Activated CD4-positive, alpha-beta memory T cell treated with anti-CD3 and anti-CD28 coated beads for 36 hours (primary cell): ENCODE measurements at places on chromosomes 1 and 21.

GRCh38 chr1:160004425-160004824 is 27.4 kb downstream of the PIGM start:
- H3K4me1 ChIP-seq, result no peaks in the 10 kb centered on the region
- H3K4me3 ChIP-seq, result no peak overlapping the region
- H3K27me3 ChIP-seq, result peaks cover 2% of the 10 kb centered on the region
- no peak overlapping the region for H3K27ac ChIP-seq
- no peaks in the 10 kb centered on the region for H3K36me3 ChIP-seq
- no peak for DNase-seq

DNA sequence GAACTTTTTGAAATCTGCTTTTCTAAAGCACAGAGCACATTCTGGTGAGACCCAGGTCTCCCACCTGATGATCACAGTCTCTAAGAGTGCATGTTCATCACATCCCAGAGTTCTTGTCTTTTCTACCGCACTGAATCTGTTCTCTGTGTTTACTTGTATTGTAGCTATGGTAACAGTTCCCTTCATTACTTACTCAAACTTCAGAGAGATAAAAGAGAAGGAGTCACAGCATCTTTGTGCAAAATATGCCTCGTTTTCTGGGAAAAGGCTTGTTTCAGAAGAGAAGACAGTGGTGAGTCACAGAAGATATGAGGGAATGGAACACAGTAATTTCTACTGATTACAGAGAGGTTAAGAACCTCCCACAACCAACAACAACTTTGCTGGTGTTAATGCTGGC is 580.6 kb downstream of the PLA2G4A start:
- no peak for DNase-seq
- no peak overlapping the region for H3K27ac ChIP-seq
- no peak overlapping the region for H3K4me3 ChIP-seq
- H3K4me1 ChIP-seq, result no peaks in the 10 kb centered on the region
- no peaks in the 10 kb centered on the region for H3K36me3 ChIP-seq

GRCh38 chr21:28513428-28513827 is 479.2 kb downstream of the LTN1 start:
- H3K27me3 ChIP-seq, result peaks cover 1% of the 10 kb centered on the region
- H3K4me3 ChIP-seq, result no peak overlapping the region
- no peaks in the 10 kb centered on the region for H3K36me3 ChIP-seq
- H3K4me1 ChIP-seq, result no peaks in the 10 kb centered on the region
- no peak overlapping the region for H3K27ac ChIP-seq

GRCh38 chr1:109508873-109509175 is 703 bp downstream of the AMIGO1 start:
- peaks cover 60% of the 10 kb centered on the region for H3K4me1 ChIP-seq
- peak overlapping the region; percentile 82 for H3K4me3 ChIP-seq
- H3K27ac ChIP-seq, result peak overlapping the region; percentile 36
- H3K36me3 ChIP-seq, result no peaks in the 10 kb centered on the region
- no peaks in the 10 kb centered on the region for H3K27me3 ChIP-seq

DNA sequence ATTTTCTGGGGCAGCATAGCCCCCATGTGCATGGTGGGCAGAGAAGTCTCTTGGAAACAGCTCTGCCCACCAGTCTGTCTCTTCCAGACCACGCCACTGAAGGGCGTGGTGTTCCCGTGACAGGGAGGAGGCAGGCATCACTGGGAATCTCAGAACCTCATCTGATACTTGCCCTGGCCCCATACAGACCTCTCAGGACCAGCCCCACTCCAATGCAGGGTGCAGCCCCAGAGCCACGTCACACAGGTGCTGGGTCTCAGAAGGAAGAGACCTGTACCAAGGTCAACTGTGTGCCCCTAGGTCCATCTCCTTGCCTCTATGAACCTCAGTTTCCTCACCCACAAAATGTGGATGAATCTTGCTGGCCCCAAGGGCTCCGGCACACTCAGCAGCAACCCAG is 7.3 kb downstream of the RAP1GAP start:
- H3K4me1 ChIP-seq, result peaks cover 10% of the 10 kb centered on the region
- H3K4me3 ChIP-seq, result no peak overlapping the region
- DNase-seq, result no peak

GRCh38 chr1:81512252-81513003 is 288.3 kb upstream of the ADGRL2 start:
- DNase-seq, result no peak
- no peaks in the 10 kb centered on the region for H3K36me3 ChIP-seq
- no peaks in the 10 kb centered on the region for H3K4me1 ChIP-seq
- no peak overlapping the region for H3K4me3 ChIP-seq

DNA sequence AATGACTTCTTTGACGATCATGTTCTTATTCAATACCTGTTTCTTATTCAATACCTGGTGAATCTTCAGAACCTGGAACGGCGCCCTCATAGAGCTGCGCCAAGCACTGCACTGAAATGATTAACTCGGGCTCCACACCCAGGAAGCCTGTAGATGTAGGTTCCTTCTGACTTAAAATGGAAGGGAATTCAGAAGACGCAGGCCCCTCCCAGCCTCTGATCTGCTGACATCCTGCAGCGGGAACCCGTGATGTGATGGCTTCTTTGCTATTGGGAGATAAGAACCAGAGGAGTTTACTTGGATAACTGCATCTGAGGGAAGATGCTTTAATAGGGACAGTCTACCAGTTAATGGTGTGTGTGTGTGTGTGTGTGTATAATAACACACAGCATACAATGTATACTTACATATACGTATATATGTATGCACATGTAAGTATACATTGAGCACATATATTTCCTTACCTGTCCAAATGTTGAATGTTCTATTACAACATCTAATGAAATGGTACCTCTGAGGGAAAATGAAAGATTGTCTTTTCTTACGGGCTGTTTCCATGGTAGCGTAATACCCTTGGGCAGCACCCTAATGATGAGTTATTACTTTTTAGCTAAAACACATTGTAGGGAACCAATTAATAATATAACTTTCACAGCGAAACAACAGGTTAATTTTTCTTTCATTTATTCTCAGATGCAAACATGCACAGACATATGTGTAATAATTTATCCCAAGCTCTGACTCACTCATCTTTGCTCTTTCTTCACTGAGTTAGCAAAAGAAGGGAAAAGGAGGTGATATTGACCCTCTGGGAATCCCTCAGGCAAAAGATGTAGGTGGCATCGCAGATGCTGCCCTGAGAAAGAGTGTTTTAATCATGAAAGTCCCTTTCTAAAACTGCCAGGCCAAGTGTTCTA is 379.8 kb downstream of the SIPA1L2 start:
- no peaks in the 10 kb centered on the region for H3K36me3 ChIP-seq
- H3K27ac ChIP-seq, result no peak overlapping the region
- peaks cover 28% of the 10 kb centered on the region for H3K27me3 ChIP-seq
- no peak overlapping the region for H3K4me3 ChIP-seq
- peaks cover 5% of the 10 kb centered on the region for H3K4me1 ChIP-seq
- DNase-seq, result no peak

- H3K27me3 ChIP-seq, result peaks cover 26% of the 10 kb centered on the region
- no peak overlapping the region for H3K27ac ChIP-seq
- no peak overlapping the region for H3K4me3 ChIP-seq
- H3K4me1 ChIP-seq, result no peaks in the 10 kb centered on the region
Observed at GRCh38 chr1:220824031-220824989, 37.6 kb downstream of the MTARC1 start.

DNA sequence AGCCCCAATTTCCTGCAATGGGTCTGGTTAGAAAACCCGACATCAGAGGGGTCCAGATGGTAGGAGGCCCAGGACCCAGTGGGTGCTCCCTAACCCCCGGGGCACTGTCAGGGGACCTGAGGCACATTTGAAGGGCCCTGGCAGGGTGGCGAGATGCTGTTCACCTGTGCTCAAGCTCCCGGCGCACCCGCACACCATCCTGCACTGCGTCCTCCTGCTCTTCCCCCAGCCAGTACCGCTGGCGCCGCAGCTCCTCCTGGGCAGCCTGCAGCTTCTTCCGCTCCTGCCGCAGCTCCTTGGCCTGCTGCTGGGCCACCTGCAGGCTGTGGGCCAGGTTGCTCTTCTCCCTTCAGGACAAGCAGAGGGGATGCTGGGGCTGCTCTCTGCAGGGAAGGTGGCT is 36.0 kb downstream of the RNU1-1 start:
- H3K4me3 ChIP-seq, result no peak overlapping the region
- no peaks in the 10 kb centered on the region for H3K27me3 ChIP-seq
- H3K4me1 ChIP-seq, result peaks cover 4% of the 10 kb centered on the region
- H3K36me3 ChIP-seq, result peaks cover 11% of the 10 kb centered on the region
- no peak overlapping the region for H3K27ac ChIP-seq

- no peaks in the 10 kb centered on the region for H3K4me1 ChIP-seq
- H3K36me3 ChIP-seq, result no peaks in the 10 kb centered on the region
- peaks cover 20% of the 10 kb centered on the region for H3K27me3 ChIP-seq
- no peak overlapping the region for H3K4me3 ChIP-seq
Observed at GRCh38 chr1:229882621-229883020, 184.4 kb upstream of the GALNT2 start.

DNA sequence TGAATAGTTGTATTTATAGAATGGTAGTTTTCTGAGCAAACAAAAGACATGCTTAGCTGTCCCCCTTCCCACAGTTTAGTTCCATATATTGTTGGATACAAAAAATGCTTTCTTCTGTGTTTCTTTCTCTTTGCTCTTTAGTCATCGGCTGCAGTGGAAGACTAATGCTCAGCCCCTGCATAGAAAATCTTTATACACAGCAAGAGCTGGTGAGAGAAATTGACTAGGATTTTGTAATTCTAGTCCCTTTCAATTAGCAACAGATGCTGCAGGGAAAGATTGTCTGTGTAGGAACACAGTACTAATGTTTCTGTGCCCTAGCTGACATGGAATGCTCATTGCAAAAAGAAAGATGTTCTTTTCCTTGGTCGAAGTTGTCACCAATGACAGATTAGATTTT is 200.9 kb downstream of the RPS6KC1 start:
- H3K4me1 ChIP-seq, result no peaks in the 10 kb centered on the region
- no peaks in the 10 kb centered on the region for H3K36me3 ChIP-seq
- DNase-seq, result no peak
- H3K27ac ChIP-seq, result no peak overlapping the region
- no peaks in the 10 kb centered on the region for H3K27me3 ChIP-seq

DNA sequence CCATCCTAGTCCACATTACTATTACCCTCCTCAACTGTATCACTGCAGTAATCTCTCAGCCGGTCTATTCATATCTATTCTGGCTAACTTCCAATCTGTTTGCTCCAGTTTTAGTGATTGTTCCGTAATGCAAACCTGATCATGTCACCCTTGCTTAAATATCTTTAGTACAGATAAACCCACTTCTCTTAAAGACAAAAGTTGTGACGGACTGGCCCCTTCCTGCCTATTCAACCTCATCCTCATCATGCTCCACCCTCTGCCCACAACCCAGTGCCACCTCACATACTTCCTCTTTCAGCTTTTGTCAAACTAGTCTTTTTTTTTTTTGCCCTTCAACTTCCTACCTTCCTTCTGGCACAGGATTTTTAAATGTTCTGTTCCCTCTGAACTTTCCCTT is 2.8 kb upstream of the C1orf162 start:
- DNase-seq, result peak; percentile 85
- H3K27me3 ChIP-seq, result no peaks in the 10 kb centered on the region
- no peak overlapping the region for H3K4me3 ChIP-seq
- H3K4me1 ChIP-seq, result peaks cover 31% of the 10 kb centered on the region

DNA sequence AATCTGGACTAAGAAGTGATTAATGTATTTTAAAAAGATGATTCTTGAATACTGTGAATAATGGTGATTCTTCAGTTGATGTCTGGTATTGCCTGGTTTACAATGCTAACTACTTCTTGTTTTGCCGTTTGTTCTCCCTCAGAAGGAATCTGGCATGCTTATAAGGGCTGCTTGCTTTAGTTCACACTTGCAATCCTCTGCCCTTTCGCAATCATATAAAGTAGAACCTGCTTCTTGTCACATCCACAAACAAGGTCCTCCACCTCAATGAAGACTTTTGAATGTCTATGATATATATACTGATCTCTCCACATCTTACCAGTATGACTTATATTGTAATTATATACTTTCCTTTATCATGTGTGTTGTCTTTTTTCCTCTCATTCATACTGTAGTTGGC is 92.6 kb downstream of the ADGRL4 start:
- DNase-seq, result no peak
- H3K4me1 ChIP-seq, result no peaks in the 10 kb centered on the region
- no peaks in the 10 kb centered on the region for H3K27me3 ChIP-seq
- H3K27ac ChIP-seq, result no peak overlapping the region

- no peak overlapping the region for H3K27ac ChIP-seq
- no peak overlapping the region for H3K4me3 ChIP-seq
- H3K36me3 ChIP-seq, result no peaks in the 10 kb centered on the region
- no peaks in the 10 kb centered on the region for H3K4me1 ChIP-seq
Observed at GRCh38 chr1:91282695-91283420, 121.8 kb downstream of the HFM1 start.

DNA sequence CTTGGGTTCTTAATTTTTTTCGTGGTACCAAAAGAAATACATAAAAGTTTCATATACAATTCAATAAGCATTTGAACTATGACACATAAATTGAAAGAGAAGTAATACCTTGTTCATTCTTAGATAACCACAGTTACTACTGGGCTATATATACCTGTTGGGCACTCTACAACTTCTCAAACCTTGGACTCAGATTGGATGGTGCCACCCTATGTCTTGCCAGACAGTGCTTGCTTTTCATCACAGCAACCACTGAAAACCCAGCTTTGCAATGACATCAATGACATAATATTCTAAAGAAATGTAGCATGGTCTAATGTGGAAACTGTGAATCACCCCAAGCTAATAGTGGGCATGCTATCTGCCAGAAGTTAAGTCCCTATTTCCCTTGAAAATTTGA is 62.8 kb upstream of the DPH5 start:
- no peak for DNase-seq
- H3K4me3 ChIP-seq, result no peak overlapping the region
- no peaks in the 10 kb centered on the region for H3K27me3 ChIP-seq
- no peak overlapping the region for H3K27ac ChIP-seq
- H3K4me1 ChIP-seq, result peaks cover 20% of the 10 kb centered on the region

- no peak for DNase-seq
- H3K4me3 ChIP-seq, result no peak overlapping the region
- no peaks in the 10 kb centered on the region for H3K36me3 ChIP-seq
- no peaks in the 10 kb centered on the region for H3K27me3 ChIP-seq
Observed at GRCh38 chr1:51543858-51544257, 24.8 kb upstream of the EPS15 start.

DNA sequence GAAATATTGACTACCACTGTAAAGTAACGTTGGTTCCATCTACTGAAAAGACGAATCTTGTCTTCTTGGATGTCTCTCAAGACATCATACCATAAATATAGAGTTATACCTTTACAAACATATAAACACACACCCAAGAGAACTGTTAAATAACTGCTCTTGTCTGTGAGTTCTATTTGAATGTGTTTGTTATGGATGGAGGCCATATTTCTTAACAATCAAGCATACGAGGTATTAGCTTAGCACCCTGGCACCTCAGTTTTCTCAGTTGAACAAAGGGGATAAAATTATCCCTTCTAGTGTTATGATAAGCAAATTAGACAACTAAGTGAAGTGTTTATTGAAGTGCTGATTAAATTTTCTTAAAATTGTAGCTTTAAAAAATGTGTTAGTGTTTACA is 336.6 kb upstream of the ZRANB2 start:
- H3K27ac ChIP-seq, result no peak overlapping the region
- H3K36me3 ChIP-seq, result no peaks in the 10 kb centered on the region
- no peaks in the 10 kb centered on the region for H3K27me3 ChIP-seq
- no peak for DNase-seq
- no peaks in the 10 kb centered on the region for H3K4me1 ChIP-seq
- H3K4me3 ChIP-seq, result no peak overlapping the region
